ENCODE measurements at places on chromosomes 13 and 19.
A peak's percentile ranks its signal among the peaks of the same experiment; 100 is the strongest.

- DNase-seq = no peak
Measured at GRCh38 chr19:1794424-1795172, 17.5 kb downstream of the ATP8B3 start.

GRCh38 chr19:20503476-20503875 lies 62.1 kb downstream of the ZNF737 start:
- DNase-seq = peak; percentile 99

GRCh38 chr13:40379794-40380578 lies 286.5 kb downstream of the FOXO1 start:
- no peak for DNase-seq

DNA sequence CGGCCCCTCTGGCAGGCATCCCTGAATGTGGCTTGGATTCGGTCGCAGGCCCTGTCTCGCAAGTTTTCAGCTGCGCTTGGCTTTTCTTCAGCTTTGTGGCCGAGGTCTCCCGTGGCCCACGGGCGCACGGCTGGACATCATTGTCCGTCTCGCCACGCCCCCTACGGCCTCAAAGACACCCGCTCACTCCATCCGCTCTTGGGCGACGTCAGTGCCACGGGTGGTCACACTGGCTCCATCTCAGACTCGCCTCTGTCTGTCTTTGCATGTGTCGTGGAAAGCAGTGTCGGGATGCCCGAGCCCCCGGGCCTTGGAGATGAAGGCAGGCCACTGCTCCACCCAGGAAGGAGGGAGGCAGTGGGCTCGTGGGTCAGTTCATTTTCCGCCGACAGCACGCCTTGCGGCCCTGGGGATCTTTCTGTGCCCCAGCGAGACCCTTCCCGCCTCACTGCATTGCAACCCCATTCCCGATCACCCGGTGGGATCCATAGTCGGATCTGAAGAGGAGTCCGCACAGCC lies 51.0 kb downstream of the ZNF146 start:
- no peak for DNase-seq

- DNase-seq = no peak
Measured at GRCh38 chr13:91154558-91155353, 192.7 kb upstream of the MIR17HG start.

GRCh38 chr13:44004878-44005277 lies 125.2 kb downstream of the LACC1 start:
- DNase-seq = no peak

DNA sequence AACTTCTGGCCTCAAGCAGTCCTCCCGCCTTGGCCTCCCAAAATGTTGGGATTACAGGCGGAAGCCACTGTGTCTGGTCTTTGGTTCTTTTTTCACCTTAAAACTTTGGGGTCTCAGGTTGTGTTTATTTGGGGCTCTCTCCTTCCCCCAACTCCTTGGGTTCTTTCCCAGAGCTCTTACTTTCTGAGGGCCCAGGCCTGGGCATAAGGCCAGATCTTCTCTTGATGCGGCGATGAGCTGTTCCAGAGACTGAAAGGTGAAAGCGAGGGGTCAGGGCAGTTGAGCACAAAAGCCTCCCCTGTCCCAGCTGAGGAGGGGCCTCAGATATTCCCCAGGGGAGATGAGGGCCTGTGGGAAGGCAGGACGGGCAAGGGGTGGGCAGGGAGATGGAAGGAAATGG lies 7.1 kb downstream of the POLR1G start:
- no peak for DNase-seq

DNA sequence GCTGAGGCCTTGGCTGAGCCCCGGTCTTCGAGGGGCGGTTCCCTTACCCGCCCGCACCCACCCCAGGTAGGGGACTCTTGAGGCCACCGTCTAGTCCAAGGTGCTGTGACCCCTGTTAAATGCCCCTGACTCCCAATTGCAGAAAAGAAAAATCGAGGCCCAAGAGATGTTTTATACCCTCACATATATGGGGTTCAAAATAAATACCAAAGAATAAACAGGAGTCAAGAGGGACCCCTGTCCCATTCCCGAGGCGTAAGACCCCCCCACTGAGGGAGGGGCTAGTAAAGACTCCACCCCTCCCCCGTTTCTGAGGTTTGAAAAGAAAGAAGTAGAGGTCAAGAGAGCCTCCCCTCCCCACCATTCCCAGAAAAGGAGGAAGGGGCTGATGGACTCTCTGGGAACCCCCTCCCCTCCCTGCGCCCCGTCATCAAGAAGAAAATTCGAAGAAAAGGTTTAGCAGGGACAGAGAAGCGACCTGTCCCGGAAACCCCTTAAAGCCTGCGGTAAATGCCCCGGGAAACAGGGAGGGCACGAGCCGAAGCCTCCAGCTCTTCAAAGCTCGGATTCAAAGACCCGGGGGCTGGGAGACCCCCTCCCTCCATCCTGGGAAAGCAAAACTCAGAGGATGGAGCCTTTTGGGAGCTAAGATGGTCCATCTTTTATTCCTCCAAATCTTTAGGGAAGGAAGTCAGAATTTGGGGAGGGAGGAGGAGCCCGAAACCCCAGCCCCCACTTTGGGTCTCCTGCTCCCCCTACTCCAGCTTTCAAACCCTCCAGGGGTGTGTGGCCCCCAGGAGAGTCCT lies 755 bp upstream of the RAB3A start:
- no peak for DNase-seq

GRCh38 chr13:104592127-104592526 lies 1525.9 kb upstream of the SLC10A2 start:
- no peak for DNase-seq

DNA sequence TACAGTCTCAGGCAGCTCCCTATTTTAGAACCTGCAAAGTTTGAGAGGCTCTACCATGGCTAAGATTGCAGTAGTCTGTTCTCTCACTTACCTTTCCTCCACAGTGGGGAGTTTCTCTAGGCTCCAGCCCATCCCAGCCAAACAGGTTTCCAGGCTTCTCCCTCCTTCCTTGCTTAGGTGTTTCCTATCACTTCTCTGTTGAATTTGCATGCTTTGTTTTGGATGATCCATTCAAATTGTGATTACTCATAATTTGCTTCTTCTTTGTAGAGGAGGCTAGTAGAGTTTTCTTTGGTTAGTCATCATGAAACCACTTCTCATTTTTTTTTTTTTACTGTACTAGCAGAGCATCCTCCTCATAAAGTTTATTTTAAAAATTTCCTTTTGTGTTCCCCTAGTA lies 1242.2 kb upstream of the MIR17HG start:
- no peak for DNase-seq

- no peak for DNase-seq
Measured at GRCh38 chr13:46374710-46375109, 12.3 kb downstream of the RUBCNL start.

DNA sequence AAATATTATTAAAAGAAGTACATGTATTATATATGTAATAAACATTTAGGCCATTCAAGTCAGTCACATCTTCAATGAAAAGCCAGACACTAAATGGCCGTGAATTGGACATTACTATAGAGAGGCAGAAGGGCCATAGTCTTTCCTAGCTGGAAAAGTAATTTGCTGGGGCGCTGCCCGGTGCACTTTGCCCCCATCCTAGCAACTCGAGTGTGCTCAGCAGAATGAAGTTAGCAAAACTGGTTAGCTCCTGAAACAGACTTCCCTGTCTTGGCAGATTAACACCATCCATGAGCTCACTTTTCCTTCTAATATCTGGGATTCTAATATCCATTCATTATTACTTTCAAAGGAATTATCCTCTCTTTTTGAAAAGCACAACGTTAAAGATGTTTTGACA lies 2.8 kb upstream of the SPRYD7 start:
- no peak for DNase-seq

- no peak for DNase-seq
Measured at GRCh38 chr19:7063339-7063738, 4.9 kb upstream of the MBD3L3 start.

DNA sequence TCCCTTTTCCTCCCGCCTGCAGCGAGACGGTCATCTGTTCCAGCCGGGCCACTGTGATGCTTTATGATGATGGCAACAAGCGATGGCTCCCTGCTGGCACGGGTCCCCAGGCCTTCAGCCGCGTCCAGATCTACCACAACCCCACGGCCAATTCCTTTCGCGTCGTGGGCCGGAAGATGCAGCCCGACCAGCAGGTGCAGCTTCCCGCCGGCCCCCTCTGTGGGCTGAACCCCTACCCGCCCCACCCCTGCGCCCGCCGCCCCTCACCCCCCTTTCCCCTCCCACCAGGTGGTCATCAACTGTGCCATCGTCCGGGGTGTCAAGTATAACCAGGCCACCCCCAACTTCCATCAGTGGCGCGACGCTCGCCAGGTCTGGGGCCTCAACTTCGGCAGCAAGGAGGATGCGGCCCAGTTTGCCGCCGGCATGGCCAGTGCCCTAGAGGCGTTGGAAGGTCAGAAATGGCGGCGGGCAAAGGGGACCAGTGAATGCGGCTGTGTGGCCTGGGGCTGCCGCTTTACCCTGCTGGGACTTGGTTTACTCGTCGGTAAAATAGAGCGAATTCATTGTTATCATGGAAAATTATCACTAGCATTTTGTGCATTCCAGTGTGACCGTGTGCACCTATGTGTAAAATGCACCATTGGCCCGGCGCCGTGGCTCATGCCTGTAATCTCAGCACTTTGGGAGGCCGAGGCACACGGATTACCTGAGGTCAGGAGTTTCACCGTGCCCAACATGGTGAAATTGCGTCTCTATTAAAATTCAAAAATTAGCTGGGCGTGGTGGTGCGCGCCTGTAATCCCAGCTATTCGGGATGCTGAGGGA lies 10.6 kb downstream of the VASP start:
- no peak for DNase-seq

DNA sequence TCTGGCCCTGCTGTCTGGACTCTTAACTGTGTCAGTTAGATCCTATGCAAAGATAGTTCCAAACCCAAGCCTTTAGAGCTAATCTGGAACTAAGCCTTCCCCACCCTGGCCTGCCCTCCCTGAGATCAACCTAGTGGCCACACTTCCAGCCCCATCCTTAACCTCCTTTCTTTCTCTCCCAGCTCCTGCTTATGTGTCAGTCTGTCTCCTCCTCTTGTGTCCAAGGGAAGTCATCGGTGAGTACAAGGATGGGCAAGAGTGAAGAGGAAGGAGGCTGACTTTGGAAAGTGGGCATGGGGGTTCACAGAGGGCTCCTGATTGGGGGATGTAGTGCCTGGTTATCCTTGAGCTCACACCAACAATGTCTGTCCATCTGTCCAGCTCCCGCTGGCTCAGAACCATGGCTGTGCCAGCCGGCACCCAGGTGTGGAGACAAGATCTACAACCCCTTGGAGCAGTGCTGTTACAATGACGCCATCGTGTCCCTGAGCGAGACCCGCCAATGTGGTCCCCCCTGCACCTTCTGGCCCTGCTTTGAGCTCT lies 12.3 kb downstream of the IGFL2 start:
- no peak for DNase-seq

GRCh38 chr13:112991609-112992008 lies 22.6 kb downstream of the MCF2L start:
- DNase-seq = no peak

DNA sequence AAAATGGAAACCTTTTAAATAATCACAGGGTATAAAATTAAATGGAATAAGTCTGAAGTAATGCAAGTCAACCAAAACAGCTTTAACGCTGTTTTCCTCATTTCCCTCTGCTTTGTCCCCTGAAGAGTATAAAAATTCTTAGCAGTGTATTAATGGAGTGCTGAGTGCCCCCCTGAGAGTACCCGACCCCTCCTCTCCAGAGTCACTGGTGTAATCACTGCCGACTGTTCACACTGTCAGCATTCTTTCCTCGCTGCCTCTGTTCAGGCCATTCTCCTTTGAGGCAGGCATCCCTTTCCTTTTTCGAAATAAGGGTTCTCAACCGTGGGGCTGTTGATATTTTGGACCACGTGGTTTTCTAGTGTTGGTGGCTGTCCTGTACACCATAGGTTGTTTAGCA lies 146.9 kb upstream of the SLC10A2 start:
- no peak for DNase-seq

DNA sequence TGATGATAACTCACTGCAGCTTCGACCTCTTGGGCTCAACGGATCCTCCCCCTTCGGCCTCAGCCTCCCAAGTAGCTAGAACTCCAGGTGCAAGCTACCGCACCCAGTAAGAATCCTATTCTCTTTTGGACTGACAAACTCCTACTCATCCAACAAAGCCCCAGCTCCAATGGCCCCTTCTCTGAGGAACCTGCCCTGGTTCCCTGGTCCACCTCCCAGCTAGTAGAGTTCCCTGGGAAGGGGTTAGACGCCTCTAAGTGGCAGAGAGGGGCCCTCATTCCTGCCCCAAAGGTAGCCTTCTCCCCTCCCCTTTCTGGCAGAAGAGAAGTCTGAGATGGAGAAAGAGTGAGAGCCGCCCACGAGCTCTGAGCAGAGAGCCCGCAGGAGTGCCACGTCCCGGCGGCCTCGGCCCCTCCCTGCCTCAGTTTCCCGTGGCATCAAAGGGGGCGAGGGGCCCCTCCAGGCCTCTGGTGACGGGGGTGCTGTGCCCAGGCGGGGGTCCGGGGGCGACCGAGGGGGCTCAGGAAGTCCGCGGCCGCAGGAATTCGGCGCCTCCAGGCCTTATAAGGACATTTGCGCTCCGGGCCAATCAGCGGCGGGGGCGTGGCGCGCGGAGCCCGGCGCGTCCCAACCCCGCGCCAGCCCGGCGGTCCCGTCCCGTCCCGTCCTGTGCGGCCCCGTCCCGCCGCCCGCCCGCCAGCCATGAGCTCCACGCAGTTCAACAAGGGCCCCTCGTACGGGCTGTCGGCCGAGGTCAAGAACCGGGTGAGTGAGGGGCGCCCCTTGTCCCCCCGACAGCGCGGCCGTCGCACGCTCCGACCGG lies at the start of gene CNN2:
Gene CNN2 (plus strand): TSS at position 649 of the 823 bp plus-strand sequence. CDS start 54 bp downstream, at position 703.
- DNase-seq = no peak

GRCh38 chr19:4328243-4328990 lies 10.2 kb downstream of the STAP2 start:
- no peak for DNase-seq

DNA sequence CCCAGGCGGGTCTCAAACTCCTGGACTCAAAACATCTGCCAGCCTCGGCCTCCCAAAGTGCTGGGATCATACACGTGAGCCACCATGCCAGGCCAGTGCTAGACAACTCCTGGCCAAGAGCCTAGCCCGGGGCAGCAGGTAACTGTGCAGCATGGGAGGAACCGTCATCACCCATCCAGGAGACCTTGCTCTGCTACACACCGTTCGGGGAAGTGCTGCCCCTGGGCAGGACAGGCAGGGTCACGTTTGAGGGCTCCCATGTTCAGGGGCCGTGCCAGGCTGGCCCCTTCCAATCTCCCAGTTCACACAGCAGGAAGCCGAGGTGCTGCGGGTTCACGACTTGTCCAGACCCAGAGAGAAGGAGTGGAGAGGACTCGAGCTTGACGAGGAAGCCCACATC lies 35.1 kb downstream of the NAXD start:
- DNase-seq = no peak

DNA sequence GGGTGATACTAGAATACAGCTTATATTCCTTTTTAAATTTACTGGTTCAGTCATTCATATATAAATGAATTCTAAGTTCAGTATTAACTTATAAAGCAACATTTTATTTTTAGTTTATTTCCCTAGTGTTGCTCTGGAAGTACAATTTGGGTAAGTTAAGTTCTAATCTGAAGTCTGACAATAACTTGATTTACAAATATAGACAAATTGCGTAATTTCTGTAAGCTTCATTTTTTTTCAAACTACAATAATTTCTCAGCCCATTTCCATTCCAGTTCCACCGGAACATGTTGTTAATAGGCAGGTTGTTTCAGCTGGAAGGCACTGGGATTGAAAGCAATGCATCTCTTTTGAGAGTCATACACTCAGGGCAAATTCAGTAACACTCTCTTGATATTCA lies 2000.7 kb downstream of the OLFM4 start:
- no peak for DNase-seq

- DNase-seq = no peak
Measured at GRCh38 chr13:51626749-51627148, 42.5 kb downstream of the WDFY2 start.

GRCh38 chr19:19049406-19049805 lies 14.4 kb upstream of the SLC25A42 start:
- no peak for DNase-seq
